ENCODE measurements at places on chromosomes 12 and 14.

GRCh38 chr12:128771681-128772080, 52.1 kb downstream of the SLC15A4 start:
- DNase-seq = no peak

- DNase-seq = no peak
Observed at GRCh38 chr12:80837342-80837978, 100.3 kb downstream of the LIN7A start.

GRCh38 chr14:59474172-59474571, 9.0 kb upstream of the GPR135 start:
- no peak for DNase-seq

DNA sequence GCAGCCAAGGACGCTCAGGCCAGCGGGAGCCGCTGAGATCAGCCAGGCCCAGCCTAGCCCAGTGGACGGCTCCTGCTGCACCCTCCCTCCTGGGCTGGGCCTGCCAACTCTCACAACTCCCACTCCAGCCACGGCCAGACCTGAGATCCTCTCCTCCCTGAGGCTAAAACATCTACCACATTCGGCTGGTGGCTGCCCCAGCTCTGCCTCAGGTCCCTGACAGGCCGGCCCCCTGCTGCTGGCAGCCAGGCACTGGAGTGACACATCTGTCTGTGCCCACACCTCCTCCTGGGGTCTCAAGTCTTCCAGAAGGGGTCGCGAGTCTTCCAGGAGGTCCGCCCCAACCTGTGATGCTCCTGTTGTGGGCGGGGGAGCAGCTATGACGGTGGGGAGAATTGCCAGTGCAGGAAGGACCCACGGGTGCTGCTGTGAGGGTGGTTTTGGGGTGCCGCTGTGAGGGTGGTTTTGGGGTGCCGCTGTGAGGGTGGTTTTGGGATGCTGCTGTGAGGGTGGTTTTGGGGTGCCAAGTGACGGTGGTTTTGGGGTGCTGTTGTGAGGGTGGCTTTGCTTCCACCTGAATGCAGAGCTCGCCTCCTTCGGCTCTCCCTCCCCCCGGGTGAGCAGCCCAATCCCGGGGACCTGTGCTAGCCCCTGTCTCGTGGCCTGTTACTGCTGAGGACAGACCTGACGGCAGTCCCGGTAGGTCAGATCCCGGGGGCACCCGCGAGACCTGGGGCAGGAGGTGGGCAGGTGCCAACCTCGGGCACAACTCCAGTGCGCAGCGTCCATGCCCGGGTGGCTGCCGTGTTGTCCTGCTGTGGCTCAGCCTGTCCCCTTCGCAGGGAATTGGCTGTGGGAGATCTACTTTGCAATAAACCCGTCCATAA, 27.5 kb upstream of the C14orf180 start:
- no peak for DNase-seq

DNA sequence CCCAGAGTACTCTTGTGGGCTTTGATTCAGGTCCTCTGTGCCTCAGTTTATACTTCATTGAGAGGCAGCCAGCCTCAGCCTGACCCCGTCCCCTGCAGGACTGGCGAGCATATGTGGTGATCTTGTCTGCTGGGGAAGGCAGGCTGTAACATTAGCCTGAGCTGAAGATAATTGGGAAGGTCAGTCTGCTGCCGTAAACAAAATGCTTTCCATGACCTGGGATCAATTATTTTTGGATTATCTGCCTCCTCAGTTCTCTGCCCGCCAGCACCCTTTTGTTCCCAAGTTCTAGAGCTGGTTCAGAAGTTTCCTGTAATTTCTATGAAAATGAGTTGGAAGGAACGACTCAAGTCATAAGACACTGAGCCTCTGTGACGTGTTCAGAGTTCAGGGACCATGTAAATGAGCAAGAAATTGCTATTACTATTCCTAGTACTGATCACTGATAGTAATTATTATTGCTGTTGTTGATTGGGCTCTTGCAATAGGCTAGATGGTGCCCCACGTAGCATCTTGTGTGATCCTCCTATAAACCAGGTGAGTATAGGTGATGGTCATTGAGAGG, 4.5 kb downstream of the ORAI1 start:
- DNase-seq = no peak

- no peak for DNase-seq
Observed at GRCh38 chr12:53990311-53991076, 5.5 kb downstream of the HOXC10 start.

GRCh38 chr12:53719649-53720048, 7.6 kb downstream of the CALCOCO1 start:
- DNase-seq = no peak

DNA sequence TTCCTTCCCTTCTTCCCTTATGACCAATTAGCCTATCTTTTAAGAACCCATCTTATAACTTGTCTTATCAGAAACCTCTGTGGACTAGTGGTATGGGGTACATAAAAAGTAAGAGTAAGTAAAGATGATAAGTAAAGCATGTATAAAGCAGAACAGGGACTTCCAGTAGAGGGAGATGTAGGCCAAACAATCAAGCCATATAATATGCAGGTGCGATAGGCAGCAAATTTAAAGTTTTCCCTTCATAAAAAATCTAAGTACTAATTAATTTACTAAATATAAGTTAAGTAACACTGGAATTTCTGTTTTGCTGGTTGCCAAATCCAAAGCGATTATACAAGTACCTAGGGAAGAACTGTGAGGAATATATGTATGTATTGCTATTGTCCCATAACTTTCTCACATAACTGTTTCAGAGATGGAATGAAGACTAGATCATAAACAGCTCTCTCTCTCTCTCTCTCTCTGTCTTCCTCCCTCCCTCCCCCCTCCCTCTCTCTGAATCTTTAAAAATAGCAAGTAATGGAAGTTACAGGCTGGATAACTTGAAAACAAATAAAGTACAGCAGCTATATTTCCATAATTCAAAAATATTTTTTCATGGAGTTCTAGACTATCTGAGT, 25.7 kb downstream of the METTL25 start:
- DNase-seq = no peak

DNA sequence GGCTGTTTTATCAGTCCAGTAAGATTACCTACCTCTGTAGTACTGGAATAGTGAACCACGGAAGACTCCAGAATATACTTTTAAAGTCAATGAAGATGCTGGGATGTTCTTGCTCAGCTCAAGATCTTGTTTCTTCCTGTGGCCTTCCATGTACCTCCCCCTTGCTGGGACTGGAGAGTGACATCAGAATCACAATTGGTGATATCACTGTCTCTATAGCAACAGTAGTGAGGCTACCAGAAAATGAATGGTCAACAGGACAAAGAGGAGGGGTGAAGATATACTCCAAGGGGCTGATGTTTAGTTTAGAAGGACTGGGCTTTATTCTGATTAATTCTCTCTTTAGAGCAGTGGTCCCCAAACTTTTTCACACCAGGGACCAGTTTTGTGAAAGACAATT, 3.8 kb downstream of the AKAP3 start:
- no peak for DNase-seq

DNA sequence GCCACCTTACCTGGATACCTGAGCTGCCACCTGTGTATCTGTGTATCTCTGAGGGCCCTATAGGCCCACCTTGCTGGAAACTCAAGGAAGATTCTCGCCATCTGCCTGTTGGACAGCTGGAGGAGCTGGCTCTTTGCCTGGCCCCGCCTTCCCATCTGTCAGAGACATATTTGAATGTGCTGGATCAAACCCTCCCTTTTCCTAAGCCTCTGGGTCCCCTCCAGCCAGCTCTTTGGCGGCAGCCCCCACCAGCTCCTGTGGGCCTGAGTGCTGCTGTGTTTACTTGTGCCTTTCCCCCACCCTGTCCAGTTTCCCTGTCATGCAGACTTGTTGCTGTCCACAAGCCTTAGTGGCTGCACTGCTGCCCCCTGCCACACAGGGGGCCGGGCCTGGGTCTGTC, 55.9 kb upstream of the SRSF5 start:
- no peak for DNase-seq

GRCh38 chr14:28785096-28785952, 18.7 kb downstream of the FOXG1 start:
- DNase-seq = no peak

DNA sequence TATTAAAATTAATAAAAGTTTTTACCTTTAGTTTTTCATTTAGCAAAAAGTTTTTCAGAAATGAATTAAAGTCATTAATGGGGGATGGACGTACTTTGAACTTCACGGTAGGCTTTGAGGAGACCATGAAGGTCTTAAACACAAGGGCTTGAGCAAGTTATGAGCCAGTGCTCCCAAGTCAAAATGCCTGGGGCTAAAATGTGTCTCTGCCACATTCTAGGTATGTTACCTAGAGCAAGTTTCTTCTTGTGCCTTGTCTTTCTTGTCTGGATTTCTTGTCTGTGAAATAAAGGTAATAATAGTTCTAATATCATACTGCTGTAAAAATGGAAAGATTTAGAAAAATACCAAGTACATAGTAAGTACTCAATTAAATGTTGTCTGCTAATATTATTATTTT, 132.7 kb upstream of the USP15 start:
- DNase-seq = no peak

- no peak for DNase-seq
Observed at GRCh38 chr12:84512751-84513150, 399.8 kb downstream of the SLC6A15 start.

- no peak for DNase-seq
Observed at GRCh38 chr12:3735432-3735831, 17.5 kb downstream of the CRACR2A start.

GRCh38 chr12:126117502-126117901, 1052.3 kb downstream of the AACS start:
- DNase-seq = no peak

- no peak for DNase-seq
Observed at GRCh38 chr12:50640321-50640939, 123.5 kb upstream of the ATF1 start.

DNA sequence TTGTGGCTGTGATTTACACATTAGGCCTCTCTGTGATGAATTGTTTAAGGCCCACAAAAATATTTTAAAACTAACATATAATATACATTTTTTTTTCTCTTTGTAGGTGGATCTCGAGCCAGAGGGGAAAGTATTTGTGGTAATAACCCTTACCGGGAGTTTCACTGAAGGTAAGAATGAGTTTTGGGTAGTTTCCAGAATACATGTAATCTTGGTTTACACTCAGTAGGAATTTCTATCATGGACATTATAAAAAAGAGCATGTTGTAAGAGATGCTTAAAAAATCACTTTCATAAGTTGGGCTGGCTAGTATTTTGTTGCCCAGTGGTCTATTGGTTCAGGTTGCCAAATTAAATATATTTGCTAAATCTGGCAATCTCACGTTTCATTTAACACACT, 69.7 kb downstream of the PRKCH start:
- DNase-seq = no peak

DNA sequence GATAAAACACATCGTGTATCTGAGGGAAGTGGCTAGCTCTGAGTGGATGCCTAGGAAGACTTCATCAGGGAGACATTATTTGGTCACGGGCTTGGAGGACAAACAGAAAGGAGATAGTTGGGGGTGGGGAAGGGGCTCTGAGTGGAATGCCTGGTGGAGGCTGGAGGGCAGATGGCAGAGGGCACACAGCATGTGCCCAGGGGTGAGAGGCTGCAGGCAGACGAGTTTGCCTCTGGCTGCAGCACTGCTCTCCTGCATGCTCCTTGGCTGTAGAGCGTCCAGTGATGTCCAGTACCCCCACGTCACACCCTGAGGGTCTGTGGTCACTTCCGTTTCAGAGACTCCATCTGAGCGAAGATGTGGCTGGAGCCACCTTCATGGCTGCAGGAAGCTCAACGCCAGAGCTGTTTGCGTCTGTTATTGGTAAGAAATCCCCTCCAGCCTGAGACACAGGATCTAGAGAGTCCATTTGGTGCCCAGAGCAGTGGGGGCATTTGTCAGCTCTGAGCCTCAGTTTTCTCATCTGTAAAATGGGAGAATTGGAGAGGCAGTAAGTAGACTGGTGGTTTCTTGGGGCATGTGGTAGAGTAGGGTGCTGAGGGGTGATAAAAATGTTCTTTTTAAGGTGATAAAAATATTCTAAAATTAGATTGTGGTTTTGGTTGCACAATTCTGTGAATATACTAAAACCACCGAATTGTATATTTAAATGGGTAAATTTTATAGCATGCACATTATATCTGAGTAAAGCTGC, 71.7 kb upstream of the RIN3 start:
- no peak for DNase-seq

GRCh38 chr12:113361574-113362370, 3.4 kb downstream of the PLBD2 start:
- DNase-seq = no peak

- DNase-seq = peak; percentile 57
Observed at GRCh38 chr12:69161829-69162228, 77.5 kb upstream of the CPSF6 start.

All from activated CD4-positive, alpha-beta T cell treated with anti-CD3 and anti-CD28 coated beads, Interleukin-2, amount 10 ng/mL, durations not matched to agents 7 days and 5 days (primary cell).